Bronchial epithelial cell (primary cell): ENCODE measurements at places on chromosomes 2 and 18.

DNA sequence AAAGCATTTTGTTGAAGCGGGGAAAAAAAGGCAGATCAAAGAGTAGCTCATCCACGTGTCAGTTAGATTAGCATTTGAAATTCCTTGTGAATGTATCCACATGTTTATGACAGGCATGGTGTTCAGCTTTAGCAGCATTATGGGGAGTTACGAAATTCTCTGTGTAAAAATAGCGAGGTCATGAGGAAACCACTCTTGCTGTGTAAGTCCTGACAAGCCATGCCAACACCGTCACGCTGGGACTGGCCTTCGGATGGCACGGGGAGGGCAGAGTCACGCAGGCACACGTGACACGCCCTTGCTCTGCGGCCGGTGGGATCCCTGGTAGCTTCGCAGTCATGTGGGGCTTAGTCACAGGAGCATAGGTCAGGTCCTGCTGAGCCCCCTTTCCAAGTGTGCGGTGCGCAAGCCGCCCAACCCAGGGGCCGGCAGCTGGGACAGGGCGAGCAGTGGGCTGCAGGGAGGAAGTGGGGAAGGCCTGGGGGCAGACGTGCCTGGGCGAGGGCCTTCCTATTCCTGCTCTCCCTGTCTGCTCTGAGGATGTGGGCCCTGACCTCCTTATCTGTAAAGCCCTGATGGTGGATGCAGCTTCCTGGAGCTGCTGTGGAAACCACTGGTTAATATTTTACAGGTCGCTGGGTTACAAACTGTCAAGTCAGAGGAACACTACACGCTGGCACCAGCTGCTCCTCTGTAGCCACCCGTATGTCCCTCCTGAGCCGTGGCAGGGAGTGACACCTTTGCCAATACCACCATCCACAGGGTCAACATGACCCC lies 18.0 kb downstream of the MBP start:
- peak; percentile 100 for DNase-seq

GRCh38 chr2:42793334-42794270 lies 1.2 kb upstream of the HAAO start:
- no peak for DNase-seq

GRCh38 chr2:8987410-8987809 lies 16.1 kb downstream of the MBOAT2 start:
- no peak for DNase-seq

DNA sequence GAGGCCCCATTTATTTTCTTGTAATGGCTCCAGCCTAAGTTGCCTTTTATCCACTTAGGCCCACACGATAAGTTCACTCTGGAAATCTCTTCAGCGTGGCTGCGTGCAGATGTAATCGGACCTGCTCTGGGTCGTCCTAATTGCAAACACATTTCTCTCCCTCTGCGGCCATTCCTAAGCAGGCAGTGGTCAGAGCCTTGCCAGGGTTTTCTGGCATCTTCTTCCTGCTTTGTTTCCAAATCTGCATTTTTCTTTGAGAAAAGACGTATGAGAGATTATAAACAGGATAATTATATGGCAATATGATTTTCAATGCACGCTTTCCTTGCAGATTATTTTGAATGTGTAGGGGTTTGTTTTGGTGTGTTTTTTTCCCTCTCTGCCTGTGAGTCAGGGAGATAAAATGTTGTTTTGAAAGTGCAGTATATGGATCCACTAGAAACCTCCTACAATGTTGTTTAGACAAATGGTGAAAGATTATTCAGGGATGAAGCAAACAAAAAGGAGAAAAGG lies 239.4 kb upstream of the TANK start:
- no peak for DNase-seq

DNA sequence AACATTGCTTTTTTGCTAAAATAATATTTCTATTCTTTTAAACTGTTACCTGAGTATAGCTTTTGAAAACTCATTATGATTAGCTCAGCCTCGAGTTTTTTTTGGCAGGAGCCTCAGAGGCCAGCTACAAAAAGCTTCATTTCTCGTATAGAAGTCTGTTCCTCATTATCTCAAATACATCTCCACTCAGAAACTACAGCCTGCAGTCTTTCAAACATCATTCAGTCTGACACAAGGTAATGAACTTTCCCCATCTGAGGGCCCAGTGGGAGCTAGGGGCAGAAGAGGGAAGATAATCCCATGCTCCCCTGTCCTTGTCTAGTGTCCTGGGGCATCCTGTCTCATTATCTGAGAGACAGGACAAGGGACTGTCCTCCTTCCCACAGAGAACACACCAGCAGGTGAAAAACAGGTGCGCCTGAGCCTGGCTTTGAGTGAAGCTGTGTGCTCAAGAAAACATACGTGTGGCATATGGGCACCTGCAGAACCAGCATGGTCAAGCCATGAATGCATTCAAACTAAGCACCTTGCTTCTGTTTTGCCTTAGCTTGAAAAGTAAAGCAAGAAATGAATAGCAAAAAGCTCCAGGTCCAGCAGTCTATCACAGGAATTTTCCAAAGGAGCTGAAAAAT lies 247.5 kb downstream of the MREG start:
- DNase-seq = no peak

GRCh38 chr2:216501854-216502253 lies 3.2 kb downstream of the RPL37A start:
- no peak for DNase-seq

- DNase-seq = no peak
These were observed 177.4 kb upstream of the HS6ST1 start for GRCh38 chr2:128495996-128496547.

DNA sequence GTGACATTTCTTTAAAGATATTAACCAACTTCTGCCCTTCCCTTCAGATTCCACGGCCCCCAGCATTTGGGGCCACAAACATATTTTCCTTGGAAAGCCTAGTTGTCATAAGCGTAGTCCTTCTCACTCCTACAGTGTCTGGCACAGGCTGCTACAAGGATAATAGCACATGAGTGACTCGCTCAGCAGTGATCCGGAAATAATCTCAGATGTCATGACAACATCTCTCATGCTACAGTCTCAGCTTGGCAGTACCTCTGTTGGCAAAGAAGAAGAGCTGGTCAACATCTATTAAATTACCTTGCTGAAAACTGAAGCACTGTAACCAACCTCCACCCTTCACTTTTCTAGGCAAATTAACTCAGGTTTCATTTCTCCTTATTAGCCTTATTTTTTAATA lies 351.7 kb downstream of the RAD51AP2 start:
- peak; percentile 60 for DNase-seq

DNA sequence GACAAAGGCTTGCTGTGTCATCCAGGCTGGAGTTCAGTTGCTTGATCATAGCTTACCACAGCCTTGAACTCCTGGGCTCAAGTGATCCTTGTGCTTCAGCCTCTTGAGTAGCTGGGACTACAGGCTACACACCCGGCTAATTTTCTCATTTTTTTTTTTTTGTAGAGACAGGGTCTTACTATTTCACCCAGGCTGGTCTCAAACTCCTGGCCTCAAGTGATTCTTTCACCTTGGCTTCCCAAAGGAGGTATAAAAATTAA lies 178.0 kb downstream of the MTCL1 start:
- DNase-seq = no peak

DNA sequence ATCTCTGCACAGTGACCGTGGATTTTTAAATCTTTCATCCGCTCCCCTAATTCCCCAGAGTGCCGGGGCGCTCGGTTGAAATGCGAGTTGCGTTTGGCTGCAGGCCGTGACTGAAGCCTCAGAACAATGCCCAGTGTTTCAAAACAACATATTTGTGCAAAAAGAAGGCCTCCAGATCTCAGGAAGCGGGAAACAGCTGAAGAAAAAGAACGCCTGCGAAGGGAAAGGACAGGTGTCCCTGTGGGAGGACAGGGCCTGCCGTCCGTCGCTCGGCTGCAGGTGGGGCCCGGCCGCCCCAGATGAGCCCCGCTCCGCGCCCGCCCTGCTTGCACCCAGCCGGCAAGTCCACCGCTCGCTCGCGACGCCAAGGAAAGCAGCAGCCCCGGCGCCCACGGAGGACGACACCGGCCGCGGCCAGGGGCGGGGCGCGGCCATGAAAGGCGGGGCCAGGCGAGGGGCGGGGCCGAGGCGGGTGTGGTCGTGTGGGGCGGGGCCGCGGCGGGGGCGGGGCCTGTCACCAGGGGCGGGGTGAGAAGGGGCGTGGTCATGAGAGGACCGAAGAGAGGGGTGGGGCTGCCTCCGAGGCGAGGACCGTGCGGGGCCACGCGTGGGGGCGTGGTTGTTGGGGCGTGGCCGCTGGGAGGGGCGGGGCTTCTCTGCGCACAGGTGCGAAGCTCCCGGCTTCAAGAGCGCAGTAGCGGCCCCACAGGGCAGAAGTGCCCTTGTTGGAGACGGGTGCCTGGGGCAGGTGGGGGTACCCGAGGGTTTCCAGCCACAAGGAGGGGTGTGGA lies 17.6 kb upstream of the BOK start:
- DNase-seq = peak; percentile 49

GRCh38 chr2:174888646-174889271 lies 116.4 kb downstream of the CHN1 start:
- DNase-seq = no peak

DNA sequence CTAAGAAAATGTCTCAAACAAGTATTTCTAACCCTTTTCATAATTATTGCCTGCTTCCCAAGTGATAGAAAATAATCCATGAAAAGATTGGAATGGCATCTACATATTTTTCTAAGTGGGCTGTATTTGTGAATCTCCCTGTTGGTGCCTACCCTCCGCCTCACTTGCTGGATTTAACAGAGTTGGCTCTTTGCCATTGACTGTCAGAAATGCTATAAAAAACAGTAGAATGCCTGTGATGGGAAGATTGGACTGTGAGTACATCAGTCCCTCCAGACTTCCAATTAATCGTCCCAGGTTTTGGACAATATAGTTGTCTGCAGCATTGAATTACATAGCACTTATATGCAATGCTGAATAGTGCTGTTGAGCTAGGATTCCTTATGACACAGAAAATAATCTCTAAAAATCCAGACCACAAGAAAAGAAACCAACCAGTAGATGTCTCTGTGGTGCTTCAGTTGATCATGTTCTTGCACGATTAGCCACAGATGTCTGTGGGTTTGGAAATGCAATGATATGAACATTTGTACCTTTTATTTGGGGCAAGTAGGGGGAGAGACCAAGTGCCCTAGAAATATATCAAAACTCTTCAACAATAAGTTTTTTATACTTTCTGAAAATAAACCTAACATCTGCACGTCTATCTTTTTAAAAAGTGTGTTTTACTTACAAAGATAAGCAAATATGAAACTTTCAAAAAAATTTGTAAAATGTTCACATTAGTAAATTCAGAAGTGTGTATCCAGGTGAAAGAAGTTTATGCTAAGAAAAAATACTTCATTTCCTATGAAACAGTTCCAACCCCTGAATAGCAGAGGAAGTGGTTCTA lies 88.5 kb downstream of the DYNAP start:
- peak; percentile 77 for DNase-seq

DNA sequence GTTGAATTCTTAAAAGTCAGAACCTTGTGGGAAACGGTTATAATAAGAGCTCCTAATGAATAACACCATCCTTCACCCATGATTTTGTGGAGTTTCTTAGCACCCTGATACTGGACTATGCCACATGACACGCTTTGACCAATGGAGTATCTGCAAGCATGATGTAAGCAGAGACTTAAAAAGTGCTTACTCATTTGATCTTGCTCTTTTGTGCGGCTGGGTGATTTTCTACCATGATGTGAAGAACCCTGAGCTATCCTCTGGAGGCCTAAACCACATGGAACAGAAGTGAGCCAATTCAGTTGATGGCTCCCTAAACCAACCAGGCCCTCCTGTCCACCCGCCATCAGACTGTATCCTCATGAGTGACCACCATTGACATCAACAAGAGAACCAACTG lies 70.9 kb downstream of the TCF4 start:
- no peak for DNase-seq

- DNase-seq = no peak
These were observed 18.9 kb downstream of the KCNG3 start for GRCh38 chr2:42474765-42475454.

GRCh38 chr2:233532971-233533370 lies 33.6 kb downstream of the USP40 start:
- DNase-seq = no peak

DNA sequence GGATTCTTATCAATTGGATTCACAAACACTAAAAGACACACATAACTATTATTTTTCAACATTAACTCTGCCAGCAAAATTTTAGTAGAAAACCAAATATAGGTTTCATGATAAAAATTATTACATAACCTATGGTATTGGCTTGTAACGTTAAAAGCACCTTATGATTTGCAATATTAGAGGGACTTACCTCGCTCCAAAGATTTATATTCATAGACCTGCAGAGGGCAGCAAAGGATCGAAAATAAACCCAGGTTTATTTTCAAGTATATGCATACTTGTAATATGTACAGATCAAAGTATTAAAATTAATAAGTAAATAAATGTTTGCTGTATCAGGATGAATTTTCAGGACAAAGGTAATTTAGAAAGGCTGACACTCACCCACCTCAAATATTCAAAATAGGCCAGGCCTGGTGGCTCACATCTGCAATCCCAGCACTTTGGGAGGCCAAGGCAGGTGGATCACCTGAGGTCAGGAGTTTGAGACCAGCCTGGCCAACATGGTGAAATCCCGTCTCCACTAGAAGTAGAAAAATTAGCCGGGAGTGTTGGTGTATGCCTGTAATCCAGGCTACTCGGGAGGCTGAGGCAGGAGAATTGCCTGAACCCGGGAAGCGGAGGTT lies 45.3 kb downstream of the LRPPRC start:
- peak; percentile 54 for DNase-seq

GRCh38 chr2:240734756-240735155 lies 43.1 kb downstream of the AQP12A start:
- no peak for DNase-seq

DNA sequence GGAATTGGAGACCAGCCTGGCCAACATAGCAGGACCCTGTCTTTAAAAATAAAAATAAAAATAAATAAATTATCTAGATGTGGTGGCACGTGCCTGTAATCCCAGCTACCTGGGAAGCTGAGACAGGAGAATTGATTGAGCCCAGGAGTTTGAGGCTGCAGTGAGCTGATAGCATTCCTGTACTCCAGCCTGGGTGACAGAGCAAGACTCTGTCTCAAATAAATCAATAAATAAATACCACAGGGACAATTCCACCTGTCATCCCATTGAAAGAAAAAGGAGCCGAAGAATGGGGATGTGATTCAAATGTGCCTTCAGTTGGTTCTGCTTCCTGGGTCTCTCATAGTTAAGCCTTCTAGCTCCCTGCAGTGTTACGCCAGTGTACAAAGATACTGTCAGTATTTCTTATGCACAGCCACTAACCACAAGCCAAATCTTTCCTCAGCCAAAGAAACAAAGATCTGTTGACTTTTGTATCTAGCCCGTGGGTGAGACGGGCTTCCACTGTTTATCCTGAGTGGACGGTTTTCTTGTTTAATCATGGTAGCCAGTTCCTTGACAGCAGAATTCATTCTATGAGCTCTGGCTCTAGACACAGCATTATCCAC lies 12.6 kb downstream of the LGALSL start:
- DNase-seq = no peak

DNA sequence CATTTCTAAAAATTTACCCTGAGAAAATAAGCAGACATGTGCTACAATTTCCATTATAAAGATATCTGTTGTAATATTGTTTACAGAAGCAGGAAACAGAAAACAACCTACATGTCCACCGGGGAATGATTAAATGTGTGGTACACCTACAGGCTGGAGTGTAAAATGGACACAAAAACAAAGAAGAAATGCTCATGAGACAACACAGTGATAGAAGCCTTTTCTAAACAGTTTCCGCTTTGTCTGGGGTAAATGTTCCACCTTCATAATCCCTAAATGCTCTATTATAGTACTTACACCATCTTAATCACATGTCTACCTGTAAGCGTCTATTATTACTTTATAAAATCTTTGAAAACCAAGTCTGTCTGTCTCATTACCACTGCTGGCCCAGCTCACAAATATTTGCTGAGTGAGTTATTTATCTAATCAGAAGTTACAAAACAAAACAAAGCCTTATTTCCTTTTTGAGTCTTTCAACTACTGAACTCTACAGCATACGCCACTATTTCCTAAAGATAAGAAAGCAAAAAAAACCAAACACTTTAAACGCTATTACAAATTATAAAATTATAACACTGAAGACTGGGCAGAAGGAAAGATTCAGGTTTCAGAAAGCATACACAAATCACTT lies 95.3 kb downstream of the PIGN start:
- no peak for DNase-seq
